Activated CD4-positive, alpha-beta T cell treated with anti-CD3 and anti-CD28 coated beads, Interleukin-2, amount 10 ng/mL, durations not matched to agents 24 days and 14 days (primary cell): ENCODE measurements at places on chromosomes 2 and 18. TPM values are rescaled to one million over a fixed set of nuclear protein-coding genes. Genes with fewer than 3 reads are reported as not detected.

Gene UGT1A3
- not detected in 2 replicates for total RNA-seq

Gene SLC5A7
- not detected in 2 replicates for total RNA-seq

Gene ALPP
- not detected in 2 replicates for total RNA-seq

DNA sequence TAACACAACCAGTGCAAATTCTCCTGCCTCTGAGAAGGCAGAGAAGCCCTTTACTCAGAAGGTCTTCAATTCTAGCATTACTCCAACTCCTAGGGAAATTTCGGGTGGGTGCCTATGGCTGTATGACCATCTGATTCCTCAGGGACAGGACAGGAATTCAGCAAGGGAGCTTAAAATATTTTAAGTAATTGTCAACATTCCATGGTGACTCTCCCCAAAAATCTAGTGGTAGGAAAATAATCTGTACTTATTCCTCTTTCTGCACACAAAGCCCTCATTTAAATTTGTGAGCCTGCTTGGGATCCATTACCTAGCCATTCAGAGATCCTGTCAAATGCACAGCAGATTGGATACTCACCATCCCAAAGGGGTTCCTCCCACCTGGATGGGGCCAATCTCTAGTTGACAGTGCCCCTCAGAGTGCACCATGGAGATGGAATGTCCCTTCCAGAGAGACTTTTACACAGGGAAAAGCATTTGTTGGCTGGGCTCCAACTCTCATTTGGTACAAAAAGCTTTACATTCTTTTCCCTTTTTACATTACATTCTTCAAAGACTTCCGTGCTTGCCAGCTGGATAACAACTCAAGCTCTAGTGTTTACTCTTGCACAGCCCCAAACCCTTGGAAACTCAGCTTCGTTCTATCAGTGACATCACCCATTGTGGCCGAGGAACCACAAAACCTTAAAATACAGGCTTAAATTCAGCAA lies 3.1 kb upstream of the TMEM150A start:
- H3K27ac ChIP-seq = no peak overlapping the region
- peaks cover 26% of the 10 kb centered on the region for H3K4me1 ChIP-seq
- H3K36me3 ChIP-seq = peaks cover 31% of the 10 kb centered on the region
- DNase-seq = no peak
- peaks cover 1% of the 10 kb centered on the region for H3K27me3 ChIP-seq

GRCh38 chr2:172977270-172978062 lies 98.2 kb upstream of the MAP3K20 start:
- H3K4me3 ChIP-seq = no peak overlapping the region
- no peak for DNase-seq
- peaks cover 13% of the 10 kb centered on the region for H3K27me3 ChIP-seq
- peaks cover 3% of the 10 kb centered on the region for H3K4me1 ChIP-seq
- H3K36me3 ChIP-seq = no peaks in the 10 kb centered on the region

GRCh38 chr18:51188024-51188701 lies 9.3 kb downstream of the MEX3C start:
- H3K4me3 ChIP-seq = peak overlapping the region; percentile 23
- H3K36me3 ChIP-seq = peaks cover 35% of the 10 kb centered on the region
- H3K27me3 ChIP-seq = no peaks in the 10 kb centered on the region
- H3K27ac ChIP-seq = peak overlapping the region; percentile 78
- DNase-seq = no peak

- peaks cover 7% of the 10 kb centered on the region for H3K4me1 ChIP-seq
- peak overlapping the region; percentile 31 for H3K27ac ChIP-seq
- DNase-seq = peak; percentile 82
These were observed 47.0 kb downstream of the UGP2 start for GRCh38 chr2:63888490-63889402.

- H3K27ac ChIP-seq = no peak overlapping the region
- no peaks in the 10 kb centered on the region for H3K36me3 ChIP-seq
- peaks cover 82% of the 10 kb centered on the region for H3K27me3 ChIP-seq
- no peak for DNase-seq
- H3K4me3 ChIP-seq = no peak overlapping the region
- H3K4me1 ChIP-seq = peaks cover 4% of the 10 kb centered on the region
These were observed 10.5 kb downstream of the EVX2 start for GRCh38 chr2:176072951-176073904.

DNA sequence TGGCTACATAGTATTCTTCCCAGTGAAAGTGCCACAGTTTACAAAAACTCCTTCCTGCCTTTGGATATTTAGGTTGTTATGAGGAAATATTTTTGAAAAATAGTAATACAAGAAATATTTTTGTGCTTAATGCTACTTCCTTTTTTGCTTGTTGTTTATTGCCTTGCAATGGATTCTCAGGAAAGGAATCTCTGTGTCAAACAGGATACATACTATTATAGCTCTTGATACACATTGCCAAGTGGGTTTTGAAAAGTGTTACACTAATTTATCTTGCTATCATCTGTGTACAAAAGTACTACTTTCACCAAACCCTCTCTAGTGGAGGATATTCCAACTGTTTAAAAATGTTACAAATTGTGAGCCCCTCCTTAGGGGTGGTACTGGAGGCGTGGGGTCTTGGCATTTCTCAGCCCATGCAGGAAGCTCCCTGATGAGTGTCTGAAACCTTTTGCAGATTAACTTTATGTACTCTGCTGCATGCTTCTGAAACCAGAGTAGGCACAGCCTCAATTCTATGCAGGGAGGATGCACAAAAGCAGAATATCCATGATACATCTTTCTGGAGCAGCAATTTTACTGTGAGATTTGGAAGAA lies 54.5 kb downstream of the EVA1A start:
- DNase-seq = no peak
- no peak overlapping the region for H3K27ac ChIP-seq
- H3K27me3 ChIP-seq = no peaks in the 10 kb centered on the region
- no peak overlapping the region for H3K4me3 ChIP-seq

- no peak overlapping the region for H3K27ac ChIP-seq
- no peak for DNase-seq
- H3K4me1 ChIP-seq = peaks cover 3% of the 10 kb centered on the region
- H3K4me3 ChIP-seq = no peak overlapping the region
These were observed 48.8 kb downstream of the EIF5B start for GRCh38 chr2:99386011-99386410.

GRCh38 chr18:12432196-12432595 lies 24.5 kb downstream of the PRELID3A start:
- H3K4me1 ChIP-seq = no peaks in the 10 kb centered on the region
- no peaks in the 10 kb centered on the region for H3K27me3 ChIP-seq
- H3K36me3 ChIP-seq = no peaks in the 10 kb centered on the region
- no peak for DNase-seq
- H3K4me3 ChIP-seq = no peak overlapping the region

DNA sequence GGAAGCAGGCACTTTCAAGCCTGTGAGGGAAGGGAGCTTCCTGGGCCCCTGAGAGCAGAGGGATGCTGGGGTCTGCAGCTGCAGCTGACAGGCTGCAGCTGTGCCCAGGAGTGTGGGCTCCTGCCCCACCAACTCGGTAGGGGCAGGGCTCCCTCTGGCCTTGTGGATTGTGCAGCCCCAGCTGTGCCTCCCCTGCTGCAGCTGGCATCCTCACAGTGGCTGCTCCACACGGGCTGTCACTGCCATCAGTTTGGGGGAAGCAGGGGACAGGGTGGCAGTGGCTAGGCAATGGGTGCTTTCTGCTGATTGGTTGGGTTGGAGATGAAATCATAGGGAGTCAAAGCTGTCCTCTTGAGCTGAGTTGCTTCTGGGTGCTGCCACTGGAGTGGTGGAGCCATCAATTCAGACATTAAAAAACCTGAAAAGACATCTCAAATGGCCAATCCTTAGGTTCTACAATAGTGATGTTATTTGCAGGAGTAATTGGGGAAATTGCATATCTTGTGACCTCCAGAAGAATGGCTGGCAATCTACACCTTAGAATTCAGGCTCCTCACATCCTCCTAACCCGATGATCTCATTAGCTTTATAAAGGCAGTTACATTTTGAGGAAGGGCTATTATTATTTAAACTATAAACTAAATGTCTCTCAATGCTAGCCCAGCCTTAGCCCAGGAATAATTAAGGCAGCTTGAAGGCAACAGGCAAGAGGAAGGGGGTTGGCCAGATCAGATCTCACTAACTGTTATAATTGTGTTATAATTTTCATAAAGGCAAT lies 41.3 kb downstream of the FAM171B start:
- no peaks in the 10 kb centered on the region for H3K36me3 ChIP-seq
- H3K27ac ChIP-seq = no peak overlapping the region
- DNase-seq = no peak
- no peaks in the 10 kb centered on the region for H3K27me3 ChIP-seq
- H3K4me1 ChIP-seq = no peaks in the 10 kb centered on the region

- H3K4me3 ChIP-seq = no peak overlapping the region
- H3K27me3 ChIP-seq = peaks cover 12% of the 10 kb centered on the region
- no peak for DNase-seq
- H3K27ac ChIP-seq = no peak overlapping the region
- H3K4me1 ChIP-seq = no peaks in the 10 kb centered on the region
These were observed 42.2 kb downstream of the MERTK start for GRCh38 chr2:111940333-111941196.
